A172 (cell line): ENCODE measurements at places on chromosomes 3 and 15. TPM values are rescaled to one million over a fixed set of nuclear protein-coding genes. Genes with fewer than 3 reads are reported as not detected.

The CAMP gene
- not detected in 2 replicates for total RNA-seq

The SCN11A gene
- not detected in 2 replicates for total RNA-seq

The AADACL2 gene
- total RNA-seq: not detected in 2 replicates

The ZCWPW2 gene
- total RNA-seq: not detected in 2 replicates

The P2RY12 gene
- total RNA-seq: not detected in 2 replicates
